ENCODE measurements at places on chromosomes 3 and 15.

DNA sequence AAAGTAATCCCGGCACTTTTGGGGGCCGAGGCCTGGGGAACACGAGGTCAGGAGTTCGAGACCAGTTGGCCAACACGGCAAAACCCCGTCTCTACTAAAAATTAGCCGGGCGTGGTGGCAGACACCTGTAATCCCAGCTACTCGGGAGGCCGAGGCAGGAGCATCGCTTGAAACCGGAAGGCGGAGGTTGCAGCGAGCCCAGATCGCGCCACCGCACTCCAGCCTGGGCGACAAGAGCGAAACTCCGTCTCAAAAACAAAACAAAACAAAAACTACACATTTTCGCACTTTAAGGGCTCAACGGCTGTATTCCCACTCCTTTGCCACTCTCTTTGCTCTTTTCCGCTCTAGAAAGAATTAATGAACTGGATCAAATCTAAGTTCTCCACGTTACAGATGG, 763 bp upstream of the TRNT1 start:
- no peak for DNase-seq

DNA sequence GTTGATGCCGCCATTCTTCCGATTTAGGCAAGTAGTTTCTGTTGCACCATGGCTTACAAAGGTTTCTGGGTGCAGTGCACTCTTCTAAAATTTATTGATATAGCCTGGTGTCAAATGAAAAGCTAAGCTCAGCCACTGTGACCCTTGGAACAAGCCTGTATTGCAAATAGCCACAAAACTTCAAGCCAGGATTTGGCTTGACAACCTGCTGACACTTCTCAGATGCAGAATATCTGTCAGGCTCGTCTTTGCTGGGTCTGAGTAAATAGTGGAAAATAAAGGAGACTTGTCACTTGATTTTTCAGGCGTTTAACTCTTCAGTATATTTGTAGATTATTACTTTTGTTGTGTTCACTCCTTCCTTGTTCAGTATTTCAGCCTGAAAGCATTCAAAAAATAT, 871.8 kb downstream of the OTOL1 start:
- DNase-seq: no peak

- no peak for DNase-seq
Measured at GRCh38 chr3:143595456-143596077, 252.7 kb downstream of the SLC9A9 start.

DNA sequence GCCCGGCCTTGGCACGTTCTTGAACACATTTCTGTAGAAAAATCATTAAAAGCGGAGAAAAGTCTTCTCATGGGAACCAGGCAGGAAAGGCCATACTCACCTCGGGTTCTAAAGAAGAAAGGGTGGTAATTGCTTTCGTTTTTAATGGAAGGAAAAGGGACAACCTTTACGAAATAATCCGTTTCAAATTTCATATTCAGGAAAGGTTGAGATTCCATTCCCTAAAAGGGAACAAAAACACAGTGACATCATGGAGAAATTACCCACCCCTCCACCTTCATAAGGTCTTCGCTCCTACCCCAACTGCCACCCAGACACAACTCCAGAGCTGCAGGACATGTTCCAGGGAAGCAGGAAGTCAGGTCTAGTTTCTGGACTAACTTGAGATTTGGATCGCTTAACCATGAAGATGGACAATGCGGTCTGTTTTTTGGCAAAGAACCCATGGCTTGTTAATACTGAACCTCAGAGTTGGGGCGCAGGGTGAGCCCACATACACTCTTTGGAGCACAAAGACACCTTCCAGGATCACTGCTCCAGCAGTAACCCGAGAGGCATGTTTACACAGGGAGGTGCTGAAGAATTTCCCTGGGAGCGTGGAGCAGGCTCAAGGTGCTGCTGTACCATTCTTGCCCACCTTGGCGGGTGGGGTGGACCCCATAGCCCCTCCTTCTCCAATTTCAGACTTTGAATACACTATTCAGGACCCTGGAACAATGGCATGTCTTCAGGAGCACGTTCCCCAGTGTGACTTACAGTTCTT, 49.2 kb downstream of the SPATA12 start:
- no peak for DNase-seq

GRCh38 chr15:57017024-57017423, 98.6 kb downstream of the TCF12 start:
- DNase-seq: peak; percentile 69

All from hematopoietic multipotent progenitor cell treated with erythropoietin and hydrocortisone succinate and interleukin-3 and kit ligand, for 6 days (in vitro differentiated cells).